ENCODE measurements at places on chromosomes 2 and 18.

GRCh38 chr18:60020107-60020925, 120.5 kb downstream of the PMAIP1 start:
- DNase-seq = no peak

- DNase-seq = no peak
These were observed 584.2 kb downstream of the SUCLG1 start for GRCh38 chr2:83874712-83875430.

GRCh38 chr2:178498137-178498536, 17.9 kb downstream of the PLEKHA3 start:
- no peak for DNase-seq

GRCh38 chr18:62751977-62752376, 36.6 kb downstream of the PHLPP1 start:
- DNase-seq = no peak

GRCh38 chr2:205689820-205690219, 7.5 kb downstream of the NRP2 start:
- DNase-seq = no peak

- no peak for DNase-seq
These were observed 1399.1 kb upstream of the PIK3C3 start for GRCh38 chr18:40555914-40556313.

GRCh38 chr18:9867071-9867594, 18.6 kb upstream of the TXNDC2 start:
- DNase-seq = no peak

GRCh38 chr18:2920546-2921343, 73.9 kb downstream of the EMILIN2 start:
- DNase-seq = no peak

DNA sequence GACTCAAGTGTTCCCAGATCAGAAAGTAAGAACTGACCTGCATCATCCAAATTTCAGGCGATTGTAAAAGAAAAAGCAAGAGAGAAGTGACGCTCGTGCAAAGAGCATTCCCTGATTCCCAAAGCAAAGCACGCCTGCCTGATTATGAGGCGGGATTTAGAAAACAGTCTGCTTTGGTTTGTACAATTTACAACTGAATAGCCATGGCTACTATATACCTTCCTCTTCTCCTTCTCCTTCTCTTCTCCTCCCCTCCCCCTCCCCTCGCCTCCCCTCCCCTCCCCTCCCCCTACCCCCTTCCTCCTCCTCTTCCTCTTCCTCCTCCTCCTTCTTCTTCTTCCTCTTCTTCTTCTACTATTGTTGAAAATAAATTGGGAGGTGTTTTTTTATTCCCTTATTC, 782.9 kb downstream of the GALR1 start:
- no peak for DNase-seq

- no peak for DNase-seq
These were observed 20.2 kb upstream of the TUBB6 start for GRCh38 chr18:12287684-12288402.

GRCh38 chr2:37599688-37600525, 71.5 kb downstream of the CDC42EP3 start:
- DNase-seq = peak; percentile 41

- DNase-seq = no peak
These were observed 20.4 kb downstream of the RNF144A start for GRCh38 chr2:6937582-6937981.

DNA sequence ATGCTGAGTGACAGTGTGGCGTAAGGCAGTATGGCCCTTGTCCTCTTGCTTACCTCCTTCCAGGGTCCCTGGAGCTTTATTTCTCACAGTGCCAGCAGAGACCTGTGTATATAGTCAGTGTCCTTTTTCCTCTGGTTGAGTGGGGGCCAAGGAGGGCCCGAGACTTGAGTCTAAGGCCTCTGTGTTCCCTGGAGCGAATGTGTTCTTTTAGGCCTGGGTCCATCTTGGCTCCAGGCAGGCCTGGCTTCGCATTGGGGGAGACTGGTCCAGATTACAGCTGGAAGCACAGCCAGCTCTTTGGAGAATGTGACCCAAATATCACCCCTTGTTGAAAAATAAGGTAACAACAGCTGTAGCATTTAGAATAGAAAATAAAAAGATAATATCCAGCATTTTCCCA, 5.0 kb downstream of the VAMP5 start:
- DNase-seq = no peak

- no peak for DNase-seq
These were observed 659.5 kb downstream of the TSN start for GRCh38 chr2:122414902-122415301.

DNA sequence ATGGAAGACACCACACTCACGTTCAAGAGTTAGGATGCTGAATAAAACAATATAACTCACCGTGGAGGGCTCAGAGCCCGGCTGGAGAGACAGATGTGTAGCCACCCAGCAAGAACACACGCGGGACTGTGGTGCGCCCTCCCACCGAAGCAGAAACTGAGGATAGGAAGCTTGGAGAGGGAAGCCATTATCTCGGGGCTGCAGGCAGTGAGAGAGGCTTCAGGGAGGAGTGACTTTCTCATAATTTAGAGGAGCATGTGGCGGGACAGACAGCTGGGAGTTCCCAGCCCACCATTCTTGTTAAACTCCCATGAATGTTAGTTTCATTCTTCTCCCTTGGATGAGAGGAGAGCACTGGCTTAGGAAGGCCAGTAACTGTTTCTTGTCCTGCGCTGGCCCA, 96.4 kb downstream of the MAPRE2 start:
- DNase-seq = no peak

DNA sequence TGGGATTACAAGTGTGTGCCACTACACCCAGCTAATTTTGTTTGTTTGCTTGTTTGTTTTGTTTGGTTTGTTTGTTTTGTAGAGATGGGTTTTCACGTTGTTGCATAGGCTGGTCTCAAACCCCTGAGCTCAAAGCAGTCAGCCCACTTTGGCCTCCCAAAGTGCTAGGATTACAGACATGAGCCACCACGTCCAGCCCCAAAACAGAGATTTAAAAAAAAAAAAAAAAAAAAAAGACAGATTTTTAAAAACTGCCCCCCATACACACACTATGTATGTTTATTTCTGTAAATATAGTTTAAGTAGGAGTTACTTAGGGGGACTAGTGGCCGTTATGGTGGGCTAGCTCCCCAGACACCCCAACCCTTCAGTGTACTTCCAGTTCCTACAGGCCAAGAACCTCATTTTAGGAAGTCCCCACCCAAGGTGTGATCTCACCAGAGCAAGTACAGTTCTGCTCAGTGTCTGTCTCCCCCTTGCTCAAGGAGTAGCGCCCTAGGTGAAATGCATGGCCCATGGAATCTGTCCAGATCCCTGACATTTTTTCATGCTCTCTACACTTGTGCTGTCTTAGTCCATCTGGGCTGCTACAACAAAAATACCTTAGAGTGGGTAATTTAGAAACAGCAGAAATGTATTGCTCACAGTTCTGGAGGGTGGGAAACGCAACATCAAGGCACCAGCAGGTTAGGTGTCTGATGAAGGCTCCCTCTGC, 1.6 kb upstream of the TMBIM1 start:
- no peak for DNase-seq

- DNase-seq = no peak
These were observed 130.2 kb downstream of the MTCL1 start for GRCh38 chr18:8835521-8835953.

DNA sequence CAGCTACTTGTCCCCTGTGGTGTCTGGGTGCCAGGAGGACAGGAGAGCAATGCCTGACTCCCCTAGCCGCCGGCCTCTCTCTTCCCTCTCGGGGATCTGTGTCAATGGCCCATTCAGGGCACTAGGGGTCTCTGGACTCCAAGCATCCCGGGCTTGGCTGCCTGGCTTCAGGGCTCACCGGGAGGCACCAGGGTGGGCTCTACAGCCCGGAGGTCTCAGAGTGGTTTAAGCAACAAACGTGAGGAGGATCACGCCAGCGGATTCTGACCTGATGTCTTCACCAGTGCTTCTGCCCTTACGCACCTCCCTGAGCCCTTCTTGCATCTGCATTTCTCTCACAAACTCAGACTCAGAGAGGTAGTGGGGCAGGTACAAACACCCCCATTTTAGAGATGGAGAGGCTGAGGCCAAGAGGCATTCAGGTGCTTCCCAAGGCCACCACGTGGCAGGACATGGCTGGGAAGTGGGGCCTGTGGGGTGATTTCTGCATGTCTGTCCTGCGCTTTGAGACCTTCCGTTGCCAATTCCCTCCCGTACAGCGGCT, 243.0 kb downstream of the CELF4 start:
- peak; percentile 6 for DNase-seq

DNA sequence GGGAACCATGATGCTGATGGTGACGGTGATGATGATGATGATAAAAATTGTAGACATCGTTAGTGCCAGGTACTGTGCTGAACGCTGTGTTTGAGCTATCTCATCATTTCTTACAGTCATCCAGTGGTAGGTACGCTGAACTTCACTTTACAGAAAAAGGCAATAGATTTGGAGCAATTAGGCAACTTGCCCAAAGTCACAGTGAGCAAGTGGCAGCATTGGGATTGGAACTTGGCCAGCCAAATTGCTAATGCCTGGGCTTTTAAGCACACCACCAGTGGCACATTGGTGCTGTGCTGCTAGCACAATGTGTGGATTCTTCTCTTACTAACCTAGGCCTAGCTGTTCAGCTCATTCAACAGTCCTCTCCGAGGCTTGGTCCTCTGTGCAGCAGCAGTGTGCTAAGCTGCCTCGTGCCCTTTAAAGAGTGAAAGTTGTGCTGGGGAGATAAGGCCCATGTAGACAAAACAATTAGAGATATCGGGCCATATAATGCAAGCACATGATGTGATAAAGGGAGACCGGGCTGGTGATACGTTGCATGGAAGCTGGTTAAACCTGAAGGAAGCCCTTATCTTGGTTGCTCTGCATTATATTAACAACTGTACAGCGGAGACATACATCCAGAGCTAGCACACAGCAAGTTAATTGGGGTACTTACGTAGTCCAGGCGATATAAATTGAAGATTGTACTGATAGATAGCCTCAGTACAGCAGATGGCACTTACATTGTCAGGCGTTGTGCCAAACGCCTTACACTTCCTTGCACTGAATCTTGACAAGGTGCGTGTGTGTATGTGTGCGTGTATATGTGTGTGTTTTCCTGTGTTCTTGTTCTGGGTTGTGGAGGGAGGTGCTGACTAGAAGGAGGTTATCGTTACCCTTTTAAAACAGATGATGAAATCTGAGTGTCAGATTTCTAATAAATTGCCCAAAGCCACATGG, 28.4 kb downstream of the HK2 start:
- DNase-seq = no peak

DNA sequence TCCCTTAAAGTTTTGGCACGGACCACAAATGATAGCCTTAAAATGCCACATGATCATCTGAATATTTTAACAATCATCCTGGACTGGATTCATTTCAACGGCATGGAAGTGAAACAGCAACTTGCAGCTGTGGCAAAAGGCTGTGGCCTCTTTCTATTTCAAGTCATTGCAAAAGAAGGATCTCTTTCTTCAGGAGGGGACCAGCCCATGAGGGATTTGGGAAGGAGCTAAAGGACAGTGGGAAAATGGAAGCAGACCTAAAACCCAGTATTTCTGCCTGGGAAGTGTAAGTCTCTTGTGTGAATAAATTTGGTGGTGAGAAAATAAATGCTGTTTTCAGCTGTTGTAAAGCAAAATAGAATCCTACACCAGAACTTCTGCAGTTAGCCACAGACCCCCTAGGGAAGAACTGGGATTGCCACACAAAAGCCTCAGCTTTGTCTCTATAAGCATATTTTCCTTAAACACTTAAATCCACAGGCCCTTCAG, 107.3 kb upstream of the ZFP36L2 start:
- no peak for DNase-seq

DNA sequence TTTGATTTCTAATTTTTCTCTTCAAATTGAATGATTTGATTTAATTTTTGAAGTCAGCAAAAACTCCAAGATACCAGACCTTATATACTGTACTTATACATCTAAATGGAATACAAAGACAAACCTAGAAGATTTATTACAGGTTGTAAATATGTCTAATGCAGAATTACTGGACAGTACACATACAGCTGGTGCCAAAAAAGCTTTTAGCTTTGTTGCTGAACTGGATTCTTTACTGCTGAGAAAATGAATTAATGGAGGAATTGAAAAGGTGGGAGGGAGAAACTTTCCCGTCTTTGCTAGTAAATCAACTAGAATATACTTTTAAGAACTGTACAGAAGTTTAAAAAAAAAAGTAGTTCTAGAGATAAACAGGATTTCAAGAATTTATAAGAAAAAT, 17.5 kb downstream of the C1D start:
- no peak for DNase-seq

DNA sequence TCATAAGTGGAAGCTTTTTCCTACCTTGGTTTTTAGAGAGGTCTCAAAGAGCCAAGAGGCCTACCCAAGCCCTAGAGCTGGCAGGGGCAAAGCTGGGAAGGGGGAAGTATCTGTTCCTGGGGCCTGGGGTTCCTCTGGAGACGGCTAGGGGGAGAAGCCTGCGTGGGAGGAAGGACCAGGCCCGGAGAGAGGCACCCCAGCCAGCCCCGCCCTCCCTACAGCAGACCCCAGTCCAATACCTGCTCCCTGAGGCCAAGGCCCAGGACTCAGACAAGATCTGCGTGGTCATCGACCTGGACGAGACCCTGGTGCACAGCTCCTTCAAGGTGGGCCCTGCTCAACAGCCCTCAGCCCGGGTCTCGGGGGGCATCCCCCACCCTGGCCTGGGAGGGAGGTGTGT, 2.2 kb downstream of the CTDSP1 start:
- no peak for DNase-seq

DNA sequence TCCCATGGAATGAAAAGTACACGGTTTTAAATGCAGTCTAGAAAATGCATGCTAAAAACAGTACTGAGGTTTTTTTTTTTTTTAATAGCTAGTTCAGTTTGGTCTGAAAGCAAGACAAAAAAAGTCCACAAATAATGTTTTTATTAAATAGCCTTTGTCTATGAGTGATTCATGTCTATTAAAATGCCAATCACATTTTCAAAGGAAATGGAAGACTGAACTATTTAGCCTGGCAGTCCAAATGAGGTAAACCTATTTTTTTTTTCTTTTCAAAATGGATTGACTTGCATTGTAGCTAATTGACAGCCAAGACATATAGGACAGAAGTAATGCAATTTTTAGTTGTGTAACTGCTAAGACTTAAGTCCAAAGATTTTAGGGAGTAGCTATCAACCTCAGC, 90.3 kb downstream of the LRP1B start:
- no peak for DNase-seq

GRCh38 chr2:189178726-189179569, 613 bp downstream of the COL5A2 start:
- no peak for DNase-seq

- DNase-seq = no peak
These were observed 165.2 kb upstream of the MSH6 start for GRCh38 chr2:47617523-47618271.

DNA sequence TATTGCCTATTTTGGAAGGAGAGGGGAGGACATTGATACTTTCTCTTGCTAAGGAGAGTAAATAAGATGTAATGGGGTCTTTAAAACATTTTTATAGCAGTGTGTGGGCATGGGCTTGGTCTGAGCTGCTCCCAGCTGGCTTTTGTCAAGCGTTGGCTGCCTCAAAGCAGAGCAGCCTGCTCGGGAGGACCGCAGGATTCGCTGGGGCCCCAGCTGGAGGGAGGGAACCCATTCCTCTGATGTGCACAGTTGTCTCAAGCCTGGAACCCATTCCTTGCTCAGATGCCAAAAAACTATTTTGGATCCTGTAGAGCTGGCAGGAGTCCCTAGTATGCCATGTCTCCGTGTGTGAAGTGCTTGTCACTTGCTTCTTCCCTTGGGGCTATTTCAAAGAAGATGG, 59.4 kb upstream of the RMDN2 start:
- no peak for DNase-seq

- DNase-seq = no peak
These were observed 278.3 kb downstream of the MYCN start for GRCh38 chr2:16218625-16219024.

- DNase-seq = no peak
These were observed 1349.8 kb downstream of the SUCLG1 start for GRCh38 chr2:83109284-83109683.

- no peak for DNase-seq
These were observed 84.5 kb downstream of the FSHR start for GRCh38 chr2:49069829-49070228.
